Thoracic aorta (tissue), 2 donors: ENCODE measurements at places on chromosomes 2 and 18. TPM values are rescaled to one million over a fixed set of nuclear protein-coding genes. Genes with fewer than 3 reads are reported as not detected.
A peak's percentile ranks its signal among the peaks of the same experiment; 100 is the strongest.

FRZB gene
- total RNA-seq, result 140 TPM

DSG4 gene
- not detected for total RNA-seq

DNA sequence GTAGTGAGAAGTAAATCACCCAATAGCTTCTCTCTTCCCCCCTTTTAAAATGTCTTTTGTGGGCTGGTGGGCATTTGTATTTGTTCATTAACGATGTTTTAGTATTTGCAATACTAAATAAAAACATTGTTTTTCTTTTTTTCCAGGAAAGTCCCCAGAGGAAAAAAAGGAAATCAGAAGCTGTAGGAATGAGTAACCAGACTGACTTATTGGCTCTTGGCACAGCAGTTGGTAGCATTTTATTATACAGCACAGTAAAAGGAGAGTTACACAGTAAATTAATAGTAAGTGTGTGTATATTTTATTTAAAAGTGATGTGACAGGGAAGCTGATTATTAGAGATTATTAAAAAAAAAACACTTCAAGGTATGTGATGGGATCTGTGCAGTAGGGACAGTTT lies 7.4 kb downstream of the WDR43 start:
- no peak overlapping the region for H3K4me3 ChIP-seq
- H3K36me3 ChIP-seq, result peaks cover 8% of the 10 kb centered on the region
- no peak for DNase-seq
- no peaks in the 10 kb centered on the region for H3K27me3 ChIP-seq
- no peak overlapping the region for H3K27ac ChIP-seq
- peaks cover 14% of the 10 kb centered on the region for H3K4me1 ChIP-seq

- H3K27ac ChIP-seq, result no peak overlapping the region
- no peaks in the 10 kb centered on the region for H3K4me1 ChIP-seq
- H3K36me3 ChIP-seq, result no peaks in the 10 kb centered on the region
- no peak overlapping the region for H3K4me3 ChIP-seq
- no peak for DNase-seq
- no peaks in the 10 kb centered on the region for H3K27me3 ChIP-seq
Measured at GRCh38 chr2:38207168-38207567, 131.2 kb upstream of the CYP1B1 start.

- H3K4me3 ChIP-seq, result no peak overlapping the region
- H3K36me3 ChIP-seq, result no peaks in the 10 kb centered on the region
- no peak overlapping the region for H3K27ac ChIP-seq
- H3K4me1 ChIP-seq, result peaks cover 51% of the 10 kb centered on the region
Measured at GRCh38 chr2:101732199-101732598, 34.7 kb downstream of the MAP4K4 start.

GRCh38 chr2:22347306-22347705 lies 1037.7 kb upstream of the KLHL29 start:
- no peak overlapping the region for H3K27ac ChIP-seq
- no peaks in the 10 kb centered on the region for H3K36me3 ChIP-seq
- H3K4me3 ChIP-seq, result no peak overlapping the region
- H3K4me1 ChIP-seq, result no peaks in the 10 kb centered on the region

DNA sequence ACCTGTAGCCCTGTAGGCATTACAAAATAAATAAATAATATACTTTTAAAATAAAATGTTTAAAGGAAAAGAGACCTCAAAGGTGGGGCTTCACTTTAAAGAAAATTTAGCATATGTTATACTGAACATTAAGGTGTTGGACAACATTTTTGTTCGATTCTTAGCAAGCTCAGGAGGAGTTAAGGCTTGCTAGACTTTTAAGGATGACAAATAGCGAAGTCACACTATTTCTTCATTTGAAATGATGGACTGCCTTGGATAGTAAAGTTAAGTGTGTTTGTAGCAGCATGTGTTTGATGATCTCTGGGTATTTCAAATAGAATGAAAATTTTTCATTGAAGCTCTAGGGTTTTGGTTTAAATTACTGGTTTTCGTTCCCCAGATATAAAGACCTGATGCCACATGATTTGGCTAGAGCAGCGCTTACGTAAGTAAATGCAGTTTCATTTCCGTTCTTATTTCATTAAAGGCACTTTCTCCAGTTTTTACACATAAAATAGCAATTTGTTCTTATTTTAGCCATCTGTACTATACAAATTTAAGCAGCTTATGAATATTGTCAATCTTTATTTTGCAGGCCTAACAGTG lies 24.9 kb downstream of the HADHB start:
- peaks cover 14% of the 10 kb centered on the region for H3K4me1 ChIP-seq
- DNase-seq, result no peak
- no peak overlapping the region for H3K27ac ChIP-seq
- peaks cover 12% of the 10 kb centered on the region for H3K36me3 ChIP-seq
- H3K4me3 ChIP-seq, result no peak overlapping the region

ACSL3 gene
- 79.0 TPM for total RNA-seq

DNA sequence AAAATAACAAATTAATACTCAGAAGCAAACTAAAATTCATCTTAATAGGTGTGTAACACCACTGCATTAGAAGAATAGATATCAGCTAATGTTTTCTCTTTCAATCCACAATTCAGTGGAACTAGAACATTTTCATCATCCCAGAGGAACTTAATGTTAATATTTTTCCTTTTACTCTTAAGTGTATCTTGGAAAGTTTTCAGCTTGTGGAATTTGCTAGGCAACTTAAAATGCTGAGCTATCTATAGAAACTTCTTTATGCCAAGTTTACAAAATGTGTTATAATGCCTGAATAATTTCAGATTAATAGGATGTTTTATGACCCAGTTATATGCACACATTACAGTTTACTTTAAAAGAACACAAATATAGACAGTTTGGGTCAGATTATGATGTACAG lies 86.6 kb upstream of the FAM237A start:
- no peaks in the 10 kb centered on the region for H3K36me3 ChIP-seq
- DNase-seq, result no peak
- H3K4me3 ChIP-seq, result no peak overlapping the region
- H3K4me1 ChIP-seq, result peaks cover 9% of the 10 kb centered on the region
- H3K27ac ChIP-seq, result no peak overlapping the region

DNA sequence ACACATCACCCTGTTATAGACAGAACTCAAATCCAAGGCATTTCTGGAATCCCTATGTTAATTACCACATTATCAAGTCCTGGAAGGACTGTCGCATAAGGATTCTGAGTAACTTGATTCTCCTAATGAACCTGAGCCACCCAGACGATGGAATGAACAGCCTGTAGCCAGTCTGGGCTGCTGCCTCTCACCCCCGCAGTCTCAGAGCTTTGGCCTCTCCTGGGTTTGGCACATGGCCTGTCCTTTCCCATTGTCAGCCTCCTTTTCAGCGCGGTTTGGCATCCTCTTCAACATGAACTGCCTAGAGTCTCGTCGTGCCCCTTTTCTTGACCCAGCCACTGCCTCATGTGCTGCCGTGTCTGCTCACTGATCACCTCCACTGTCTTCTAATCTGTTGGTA lies 147.6 kb downstream of the SLC8A1 start:
- peaks cover 37% of the 10 kb centered on the region for H3K4me1 ChIP-seq
- peak; percentile 15 for DNase-seq
- no peak overlapping the region for H3K27ac ChIP-seq
- no peaks in the 10 kb centered on the region for H3K27me3 ChIP-seq

- DNase-seq, result no peak
- H3K27me3 ChIP-seq, result no peaks in the 10 kb centered on the region
Measured at GRCh38 chr2:48341551-48342133, 188.3 kb upstream of the STON1 start.
